ENCODE measurements at places on chromosomes 3 and 15.
A peak's percentile ranks its signal among the peaks of the same experiment; 100 is the strongest.

DNA sequence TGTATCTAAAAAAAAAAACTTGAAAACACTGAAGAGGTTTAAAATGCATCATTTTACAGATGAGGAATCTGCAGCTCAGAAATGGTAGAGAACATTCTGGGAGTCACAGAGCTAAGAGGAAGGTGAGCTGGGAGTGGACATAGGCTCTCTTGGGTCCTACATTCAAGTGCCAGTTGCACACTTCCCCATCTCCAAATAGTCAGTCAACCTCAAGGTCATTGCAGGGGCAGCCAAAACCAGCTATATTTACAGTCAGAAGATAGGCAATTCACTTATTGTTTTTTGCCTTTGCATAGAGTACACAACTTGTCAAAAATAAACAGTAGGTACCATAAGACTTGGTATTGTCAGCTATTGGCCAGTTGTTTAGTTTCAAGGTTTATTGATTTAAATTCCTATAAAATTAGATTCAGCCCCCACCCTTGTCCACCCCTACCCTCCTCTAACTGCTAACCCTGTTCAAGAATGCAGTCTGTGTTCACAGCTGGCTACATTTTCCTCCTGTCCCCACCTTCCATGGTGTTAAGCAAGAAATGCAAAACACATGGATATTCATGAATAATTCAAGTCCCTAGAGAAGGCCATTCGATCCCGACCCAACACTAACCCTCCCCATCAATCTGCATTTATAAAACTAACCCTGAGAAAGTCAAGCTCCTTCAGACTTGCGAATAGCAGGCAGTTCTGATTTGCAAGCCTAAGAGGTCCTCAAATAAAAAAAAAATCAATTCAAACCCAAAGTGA, 567.0 kb upstream of the MCTP2 start:
- DNase-seq: no peak

DNA sequence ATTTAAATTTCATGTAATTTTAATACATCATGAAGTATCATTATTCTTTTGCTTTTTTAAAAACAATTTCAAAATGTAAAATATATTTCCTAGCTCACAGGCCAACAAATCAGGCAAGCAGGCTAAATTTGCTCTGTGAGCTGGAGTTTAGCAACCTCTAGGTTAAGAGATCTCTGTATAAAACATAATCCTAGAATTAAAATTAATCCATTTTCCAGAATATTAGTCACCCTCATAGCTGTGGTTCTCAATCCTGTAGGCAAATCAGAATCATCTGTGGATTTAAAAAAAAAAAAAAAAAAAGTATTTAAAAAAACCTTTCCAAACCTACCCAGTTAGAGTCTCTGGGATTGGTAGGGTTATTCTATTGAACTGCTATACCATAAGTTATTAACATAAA, 209.7 kb downstream of the MINAR1 start:
- no peak for DNase-seq

GRCh38 chr15:89452330-89452836, 44.0 kb downstream of the RHCG start:
- DNase-seq: no peak

DNA sequence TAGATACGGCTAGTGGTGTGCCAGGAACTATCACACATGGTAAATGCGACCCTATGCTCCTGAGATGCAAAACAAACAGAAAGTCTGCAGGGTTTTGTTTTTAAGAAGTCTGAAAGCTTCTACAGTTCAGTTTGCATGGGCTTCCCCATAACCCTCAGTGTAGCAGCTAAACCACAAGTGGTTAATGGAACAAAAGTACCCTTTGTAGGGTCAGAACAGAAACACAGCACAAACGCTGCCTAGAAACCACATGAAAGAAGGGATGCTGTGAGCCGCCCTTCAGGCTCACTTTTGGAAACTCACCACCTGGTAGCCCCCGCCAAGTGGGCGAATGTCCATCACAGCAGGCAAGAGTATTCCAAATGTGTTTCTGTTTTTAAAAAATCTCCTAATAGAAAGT, 46.2 kb downstream of the CTDSPL start:
- peak; percentile 51 for DNase-seq

DNA sequence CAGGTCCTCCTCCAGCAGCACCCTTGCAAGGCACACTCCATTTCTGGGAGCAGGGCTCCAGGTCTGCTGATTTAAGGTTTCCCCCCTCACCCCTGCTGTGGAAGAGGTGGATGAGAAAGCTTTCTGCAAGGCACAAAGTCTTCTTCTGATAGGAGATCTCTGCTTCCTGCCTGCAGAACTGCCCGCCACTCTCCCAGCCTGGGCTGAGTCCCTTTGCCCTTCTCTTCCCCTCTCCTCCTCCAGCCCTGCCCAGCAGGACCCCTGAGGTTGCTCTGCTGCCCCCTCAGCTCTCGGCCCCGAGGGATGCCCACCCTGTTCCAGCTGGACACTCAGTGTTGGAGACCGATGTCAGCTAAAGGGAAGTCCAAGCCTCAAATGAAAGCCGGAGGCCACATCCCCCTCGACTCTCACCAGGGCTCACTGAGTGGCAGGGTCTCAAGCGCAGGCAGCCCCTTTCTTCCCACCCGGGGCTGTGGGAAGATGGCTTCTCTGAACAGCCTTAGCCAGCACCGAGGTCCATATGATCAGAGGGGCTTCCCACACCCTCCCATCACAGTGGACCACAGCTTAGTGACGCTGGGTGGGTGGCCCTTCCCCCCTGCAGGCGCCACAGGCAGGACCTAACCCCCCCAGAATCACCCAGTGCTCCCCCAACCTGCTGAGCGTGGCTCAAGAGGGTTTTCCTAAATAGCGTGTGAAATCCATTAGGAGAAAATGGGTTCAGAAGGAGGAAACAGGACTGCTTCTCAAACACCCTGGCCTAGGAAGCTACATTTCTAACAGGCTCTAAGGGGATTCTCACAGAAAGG, 4.0 kb downstream of the ATP10A start:
- no peak for DNase-seq

DNA sequence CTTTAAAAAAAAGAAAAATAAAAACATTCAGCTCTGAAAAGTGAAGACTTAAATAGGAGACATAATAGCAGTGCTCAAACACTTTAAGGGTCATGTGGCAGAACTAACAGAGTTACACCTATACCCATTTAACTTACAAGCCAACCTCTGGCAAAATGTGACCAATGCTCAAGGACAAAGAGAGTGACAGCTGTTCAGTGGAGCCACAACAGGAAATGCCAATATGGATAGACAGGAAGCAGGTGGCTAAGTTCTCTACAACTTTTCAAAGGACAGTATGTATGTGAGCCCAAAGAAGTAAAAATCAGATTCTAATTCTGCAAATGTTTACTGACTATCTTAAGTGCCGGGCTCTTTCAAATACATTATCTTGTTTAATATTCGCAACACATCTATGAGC, 3.4 kb downstream of the TMCC1 start:
- no peak for DNase-seq

DNA sequence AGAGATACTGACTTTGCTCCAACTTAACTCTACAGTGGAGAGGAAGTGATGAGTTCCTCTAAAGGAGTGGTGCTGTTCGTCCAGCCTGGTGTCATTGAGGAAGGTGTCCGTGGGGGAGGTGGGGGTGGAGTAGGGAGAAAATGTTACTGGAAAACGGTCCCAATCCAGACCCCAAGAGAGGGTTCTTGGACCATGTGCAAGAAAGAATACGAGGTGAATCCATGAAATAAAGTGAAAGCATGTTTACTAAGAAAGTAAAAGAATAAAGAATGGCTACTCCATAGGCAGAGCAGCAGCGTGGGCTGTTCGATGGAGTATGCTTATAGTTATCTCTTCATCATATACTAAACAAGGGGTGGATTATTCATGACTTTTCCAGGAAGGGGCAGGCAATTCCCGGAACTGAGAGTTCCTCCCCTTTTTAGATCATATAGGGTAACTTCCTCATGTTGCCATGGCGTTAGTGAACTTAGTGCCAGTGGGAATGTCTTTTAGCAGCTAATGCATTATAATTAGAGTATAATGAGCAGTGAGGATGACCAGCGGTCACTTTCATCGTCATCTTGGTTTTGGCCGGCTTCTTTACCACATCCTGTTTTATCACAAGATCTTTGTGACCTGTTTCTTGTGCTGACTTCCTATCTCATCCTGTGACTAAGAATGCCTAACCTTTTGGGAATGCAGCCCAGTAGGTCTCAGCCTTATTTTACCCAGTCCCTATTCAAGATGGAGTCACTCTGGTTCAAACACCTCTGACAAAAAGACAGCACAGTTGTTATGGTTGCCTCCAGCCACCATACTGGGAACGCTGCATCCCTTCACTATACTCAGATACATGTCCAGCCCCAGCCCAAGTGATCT, 38.6 kb downstream of the CLEC3B start:
- no peak for DNase-seq

DNA sequence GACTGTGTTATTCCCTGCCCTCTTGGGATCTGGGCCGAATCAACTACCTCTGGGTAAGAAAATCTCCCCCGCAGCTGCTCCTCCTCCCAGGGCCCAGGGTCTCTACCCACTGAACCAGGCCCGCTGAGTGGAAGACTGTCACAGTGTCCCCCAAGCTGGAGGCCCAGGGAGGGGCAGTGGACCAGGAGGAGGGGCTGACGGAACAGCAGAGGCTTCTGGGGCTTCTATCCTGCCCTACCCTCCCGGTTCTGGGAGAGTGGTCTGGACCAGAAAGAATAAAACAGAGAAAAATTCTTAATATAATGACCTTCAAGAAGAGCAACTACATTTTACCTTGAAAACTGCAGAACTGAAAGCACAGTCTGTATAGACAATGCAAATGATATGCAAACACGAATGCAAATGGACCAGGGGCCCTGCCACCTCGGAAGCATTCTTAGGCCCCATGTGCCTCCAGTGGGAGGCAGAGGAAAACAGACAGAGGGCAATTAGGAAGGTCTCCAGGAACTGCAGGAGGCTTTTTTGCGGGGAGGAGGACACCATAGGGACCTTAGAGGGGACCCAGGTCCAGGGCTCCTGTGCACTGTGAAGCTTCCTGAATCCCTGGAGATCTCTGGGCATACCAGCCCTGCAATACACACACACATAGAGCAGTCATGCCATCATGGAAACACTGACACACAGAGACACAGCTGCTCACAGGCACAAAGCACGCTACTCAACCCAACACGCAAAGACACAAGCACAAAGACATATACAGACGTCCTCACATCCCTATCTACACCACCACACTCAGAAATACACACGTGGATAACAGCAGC, 12.3 kb downstream of the MEGF11 start:
- DNase-seq: no peak

DNA sequence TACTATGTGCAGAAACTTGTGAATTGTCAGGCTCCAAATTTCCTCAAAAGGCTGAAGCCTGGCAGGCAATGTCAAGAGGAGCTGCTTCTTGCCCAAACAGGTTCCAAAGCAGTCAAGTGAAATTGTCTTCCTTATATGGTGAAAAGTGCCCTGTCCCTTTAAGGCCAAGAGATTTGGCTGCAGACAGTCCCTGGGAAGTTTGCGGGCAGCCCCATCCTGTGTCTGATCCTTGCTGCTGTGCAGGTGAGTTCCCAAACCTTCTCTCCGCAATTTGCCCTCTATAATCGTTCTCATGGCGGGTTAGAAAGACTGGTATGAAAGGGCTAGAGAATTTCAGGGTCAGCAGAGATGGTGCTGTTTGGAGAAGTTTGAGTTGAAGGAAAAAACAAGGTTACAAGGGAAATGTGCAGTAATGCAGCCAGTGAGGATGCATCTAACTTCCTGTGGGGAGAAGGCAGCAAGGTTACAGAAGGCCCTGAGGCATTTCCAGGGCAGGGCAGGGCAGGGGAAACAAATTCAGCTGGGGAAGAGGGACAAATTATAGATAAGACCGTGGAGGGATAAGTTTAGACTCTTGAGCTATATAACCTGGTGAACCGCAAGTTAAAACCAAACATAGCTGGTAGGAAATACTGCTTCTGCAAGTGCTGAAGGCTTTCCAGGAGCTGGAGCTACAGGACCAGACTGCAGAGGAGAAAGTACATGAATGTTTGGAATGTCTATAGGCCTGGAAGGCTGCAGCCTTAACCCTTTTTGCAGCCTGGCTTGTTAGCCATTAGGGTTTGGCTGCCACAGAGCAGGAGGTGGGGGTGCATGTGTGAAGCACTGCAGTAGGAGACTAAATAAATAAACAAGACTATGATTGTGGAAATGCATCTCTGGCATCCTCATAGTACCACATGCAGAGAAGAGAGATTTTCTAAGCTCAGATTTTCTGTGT, 256.2 kb upstream of the IL12A start:
- DNase-seq: no peak

DNA sequence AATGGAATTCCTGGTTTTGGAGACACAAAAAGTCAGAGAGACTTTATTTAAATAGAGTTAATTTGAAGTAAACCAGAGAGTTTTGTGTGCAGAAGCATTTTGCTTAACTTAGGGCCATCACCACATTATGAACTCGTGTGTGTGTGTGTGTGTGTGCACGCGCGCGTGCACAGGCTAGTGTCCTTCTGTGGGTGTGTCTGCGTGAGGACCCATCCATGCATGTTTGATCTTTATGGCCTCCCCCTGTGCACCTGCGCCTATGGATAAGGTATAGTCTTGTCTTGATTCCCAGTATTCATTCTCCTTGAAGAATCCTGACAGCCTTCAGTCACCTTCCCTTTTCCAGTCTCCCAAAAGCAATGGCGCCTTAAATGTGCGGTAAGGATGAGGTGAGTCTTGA, 26.0 kb downstream of the MUC20 start:
- DNase-seq: no peak

GRCh38 chr15:58472821-58473581, 41.2 kb downstream of the LIPC start:
- DNase-seq: peak; percentile 82

- DNase-seq: no peak
These were observed 50.0 kb downstream of the NMNAT3 start for GRCh38 chr3:139627759-139628158.

DNA sequence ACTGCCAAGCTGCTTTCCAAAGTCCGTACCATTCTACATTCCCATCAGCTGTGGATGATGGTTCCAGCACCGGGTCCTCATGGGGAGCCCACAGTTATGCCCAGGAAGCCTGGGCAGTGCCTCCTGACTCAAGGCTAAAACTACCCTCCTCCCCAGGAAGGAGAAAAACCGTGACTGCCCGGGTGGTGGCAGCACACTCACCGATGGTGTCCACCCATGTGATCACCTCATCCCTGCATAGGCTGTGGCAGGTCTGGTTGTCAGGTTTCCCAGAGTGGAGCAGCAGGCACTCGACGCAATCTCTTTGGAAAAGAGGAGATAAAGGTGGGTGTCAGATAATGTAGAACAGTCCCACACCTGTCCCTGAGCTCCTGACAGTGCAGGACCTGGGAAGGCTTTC, 38.6 kb downstream of the UMPS start:
- DNase-seq: peak; percentile 10

DNA sequence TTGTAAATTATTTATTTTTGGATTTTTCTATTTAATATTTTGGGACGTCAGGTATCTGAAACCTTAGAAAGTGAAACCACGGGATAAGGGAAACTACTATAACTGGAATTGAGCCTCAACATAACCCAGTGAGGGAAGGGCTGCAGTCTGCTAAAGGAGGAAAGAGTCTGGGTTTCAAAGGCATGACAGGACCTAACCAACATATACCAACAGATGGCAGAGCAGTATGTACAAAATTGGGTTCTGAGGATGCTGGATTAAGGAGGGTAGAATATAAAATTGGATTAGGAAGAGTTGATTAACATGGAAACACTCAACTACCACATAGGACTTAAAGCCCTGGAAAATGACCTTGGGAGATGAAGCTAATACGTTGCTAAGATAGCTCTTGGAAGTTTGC, 603.5 kb downstream of the MECOM start:
- DNase-seq: no peak

- no peak for DNase-seq
These were observed 103.2 kb downstream of the CHL1 start for GRCh38 chr3:299590-300301.

Data from immature natural killer cell (primary cell).